Ascending aorta (tissue), 2 donors: ENCODE measurements at places on chromosomes 2 and 18.

DNA sequence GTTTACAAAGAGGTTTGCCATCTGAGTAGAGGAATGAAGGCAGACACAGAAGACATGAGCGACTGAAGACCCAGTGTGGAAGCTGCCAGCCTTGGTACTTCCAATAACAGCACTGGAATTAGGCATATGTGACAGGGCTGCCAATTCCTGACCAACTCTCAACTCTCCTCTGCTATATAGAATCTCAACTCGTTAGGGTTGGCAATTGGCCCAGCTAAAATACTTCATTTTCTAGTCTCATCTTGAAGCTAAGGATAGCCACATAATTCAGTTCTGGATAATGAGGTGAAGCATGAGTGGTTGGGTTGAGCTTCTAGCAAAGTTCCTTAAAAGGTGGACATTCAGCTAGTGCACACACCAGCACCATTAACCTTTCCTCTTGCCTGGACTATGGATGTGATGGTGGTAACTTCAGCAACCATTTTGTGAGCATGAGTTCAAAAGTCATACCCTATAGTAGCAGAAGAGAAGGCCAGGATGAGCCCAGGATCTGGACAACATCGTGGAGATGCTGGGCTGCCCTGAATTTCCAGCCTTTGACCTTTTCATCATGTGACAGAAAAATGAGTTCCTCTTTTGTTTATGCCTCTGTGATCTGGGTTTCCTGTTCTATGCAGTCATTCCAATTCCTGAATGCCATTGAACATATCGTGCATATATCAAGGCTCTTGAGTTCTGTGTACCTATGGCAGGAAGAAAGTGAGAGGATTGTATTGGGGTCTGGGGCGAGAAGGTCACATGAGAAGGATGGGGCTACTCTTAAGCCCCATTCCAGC, 68.1 kb upstream of the HAAO start:
- no peak for DNase-seq

DNA sequence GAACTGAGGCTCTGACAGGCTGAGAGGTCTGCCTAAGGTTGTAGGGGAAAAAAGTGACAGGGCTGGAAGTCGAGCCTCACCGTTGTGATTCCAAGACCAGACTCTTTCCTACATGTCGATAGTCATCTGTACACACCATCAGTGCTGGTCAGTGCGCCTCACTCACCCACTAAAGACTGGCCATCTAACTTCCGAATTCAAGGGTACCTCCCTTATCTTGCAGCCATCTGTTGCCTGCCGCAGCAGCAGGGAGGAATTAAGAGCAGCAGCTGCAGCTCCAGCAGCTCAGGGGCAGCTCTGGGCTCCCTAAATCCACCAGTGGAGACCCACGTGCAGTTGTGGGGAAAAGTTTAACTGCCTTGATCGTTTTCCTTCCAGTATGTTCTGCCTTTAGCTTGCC, 32.6 kb upstream of the GPR39 start:
- DNase-seq, result no peak

- DNase-seq, result no peak
Measured at GRCh38 chr2:8631465-8632005, 50.3 kb upstream of the ID2 start.

DNA sequence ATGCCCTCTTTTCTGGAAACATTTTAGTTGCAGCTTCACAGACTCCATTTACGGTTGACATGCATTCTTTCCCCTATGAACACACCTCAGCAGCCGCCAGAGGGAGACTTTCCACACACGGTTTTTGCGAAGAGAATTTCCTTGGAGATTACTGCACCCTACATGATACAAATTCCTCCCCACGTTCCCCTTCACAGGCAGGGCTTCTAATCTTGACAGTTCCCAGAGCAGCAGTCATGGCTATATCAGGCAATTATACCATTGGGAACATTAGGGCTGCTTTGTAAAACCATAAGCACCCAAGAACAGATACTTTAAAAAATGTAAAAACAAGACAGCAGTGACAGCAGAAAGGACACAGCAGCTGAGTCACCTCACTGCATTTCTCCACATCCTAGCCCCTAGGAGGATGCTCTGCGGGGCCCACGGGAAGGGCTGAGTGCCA, 253.8 kb downstream of the TGIF1 start:
- DNase-seq, result no peak

DNA sequence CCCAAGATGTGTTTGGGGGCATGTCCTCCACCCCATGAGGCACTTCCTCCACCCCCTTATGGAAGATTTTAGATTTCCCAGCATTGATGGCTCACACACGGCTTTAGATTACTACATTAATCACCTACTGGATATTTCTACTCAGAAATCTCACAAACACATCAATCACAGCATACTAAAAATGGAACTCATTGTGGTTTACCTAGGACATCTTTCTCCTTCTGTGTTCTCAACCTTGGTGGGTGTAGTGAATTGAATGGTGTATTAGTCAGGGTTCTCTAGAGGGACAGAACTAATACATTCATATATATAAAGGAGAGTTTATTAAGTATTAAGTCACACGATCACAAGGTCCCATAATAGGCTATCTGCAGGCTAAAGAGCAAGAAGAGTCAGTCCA, 82.1 kb upstream of the CYRIA start:
- no peak for DNase-seq

GRCh38 chr2:3470856-3471737, 48.2 kb downstream of the ADI1 start:
- DNase-seq, result no peak

- no peak for DNase-seq
Measured at GRCh38 chr2:55116966-55117365, 66.7 kb upstream of the RTN4 start.

DNA sequence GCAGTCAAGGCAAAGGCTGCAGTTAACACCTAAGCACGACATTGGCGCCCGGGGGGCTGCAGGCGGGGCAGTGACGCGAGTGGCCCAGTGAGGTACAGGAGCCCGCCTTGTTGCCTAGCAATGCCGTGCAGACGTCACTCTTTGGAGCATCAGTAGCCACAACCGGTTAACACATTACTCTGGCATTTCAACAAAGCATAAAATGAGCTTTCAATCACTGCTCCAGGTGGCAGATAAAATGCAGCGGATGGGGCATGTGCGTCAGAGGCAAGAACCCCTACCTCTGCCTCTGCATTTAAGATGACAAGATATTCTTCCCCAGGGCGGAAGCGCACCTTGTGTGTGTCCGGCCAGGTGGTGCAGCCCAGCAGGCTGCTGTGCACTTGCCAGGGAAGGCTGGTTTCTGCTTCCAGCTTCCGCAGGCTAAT, 139.4 kb downstream of the MTCL1 start:
- DNase-seq, result no peak
